Coronary artery (tissue), 2 donors: ENCODE measurements at places on chromosomes 1 and 21.

GRCh38 chr1:83931658-83932253 lies 67.2 kb downstream of the TTLL7 start:
- DNase-seq = no peak

- DNase-seq = no peak
Observed at GRCh38 chr1:242405947-242406346, 118.5 kb downstream of the PLD5 start.

DNA sequence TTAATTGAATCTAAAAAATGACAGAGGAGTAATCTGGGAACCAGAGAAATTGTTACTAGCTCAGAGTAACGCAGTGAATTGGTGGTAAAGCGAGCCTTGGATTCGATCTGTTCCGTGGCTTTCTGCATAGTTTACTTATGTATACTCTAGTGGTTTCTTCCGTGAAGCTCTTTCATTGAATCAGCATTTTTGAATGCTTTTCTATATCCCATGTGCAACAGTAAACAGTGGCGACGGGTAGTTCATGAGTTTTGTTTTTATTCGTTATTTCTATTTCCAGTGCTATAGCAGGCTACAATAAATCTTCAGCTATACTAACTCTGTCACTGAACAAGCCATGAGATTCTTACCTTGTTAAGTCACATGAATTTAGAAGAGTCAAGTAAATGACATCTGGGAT lies 14.5 kb upstream of the MAP3K7CL start:
- no peak for DNase-seq

- no peak for DNase-seq
Observed at GRCh38 chr1:5388622-5389021, 603.6 kb downstream of the NPHP4 start.

DNA sequence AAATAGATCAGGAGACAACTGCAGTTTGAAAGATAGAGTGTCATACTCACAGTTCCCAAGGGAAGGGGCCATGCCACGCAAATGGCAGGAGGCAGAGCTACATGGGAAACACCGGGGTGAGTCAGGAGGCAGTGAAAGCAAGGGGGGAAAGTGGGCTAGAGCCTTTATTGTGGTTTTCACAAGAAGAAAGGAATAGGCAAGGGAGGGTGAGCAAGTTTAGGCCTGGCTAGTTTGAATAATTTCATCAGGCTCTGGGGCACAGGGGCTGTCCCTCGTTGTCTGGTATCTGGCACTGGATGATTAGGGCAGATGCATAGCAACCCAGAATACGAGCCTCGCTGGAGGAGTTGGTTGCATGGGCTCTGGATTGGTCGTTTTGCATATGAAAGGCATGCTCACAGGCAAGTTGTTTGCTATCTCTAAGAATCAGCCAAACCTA lies 17.0 kb upstream of the ITLN2 start:
- no peak for DNase-seq

DNA sequence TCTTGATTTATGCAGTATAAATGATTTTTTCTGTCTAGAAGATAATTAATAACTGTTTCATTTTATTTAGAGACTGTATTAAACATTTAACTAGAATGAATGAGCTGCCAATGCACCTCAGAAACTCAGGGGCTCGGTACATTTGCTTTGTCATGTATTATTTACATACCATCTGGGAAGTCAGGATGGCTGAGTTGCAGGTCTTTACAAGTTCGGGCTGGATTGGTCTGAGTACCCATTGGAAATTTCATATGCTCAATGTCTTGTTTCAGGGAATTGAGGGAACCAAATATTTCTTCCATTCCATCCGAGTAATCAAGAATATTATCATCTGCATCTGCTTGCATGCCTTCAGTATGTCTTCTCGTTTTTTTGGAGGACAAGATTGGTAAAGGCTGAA lies 221.7 kb downstream of the COL11A1 start:
- DNase-seq = no peak

GRCh38 chr1:212256369-212256768 lies 28.8 kb upstream of the PPP2R5A start:
- DNase-seq = no peak

GRCh38 chr1:31927661-31927980 lies 10.5 kb downstream of the PTP4A2 start:
- DNase-seq = no peak

- DNase-seq = peak; percentile 68
Observed at GRCh38 chr1:227780101-227781044, 35.1 kb upstream of the PRSS38 start.

DNA sequence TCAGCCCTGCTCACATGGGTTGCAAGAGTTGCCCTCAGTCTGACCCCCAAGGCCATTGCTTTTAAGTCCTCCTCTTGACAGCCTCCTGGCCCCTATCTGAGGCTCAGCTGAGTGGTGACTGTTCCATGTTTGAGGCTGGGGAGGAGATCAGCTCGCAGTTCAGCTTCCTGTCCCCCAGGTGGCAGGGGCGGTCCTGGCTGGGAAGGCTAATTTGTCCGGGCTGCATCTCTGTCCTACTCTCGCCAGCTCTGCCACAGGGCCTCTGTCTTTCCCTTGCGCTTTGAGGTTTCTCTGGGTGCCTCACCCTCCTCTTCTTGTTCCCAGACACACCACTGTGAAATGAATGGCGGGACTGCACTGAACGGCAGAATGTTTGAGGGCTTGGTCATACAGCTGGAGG lies 157.3 kb downstream of the KCNJ6 start:
- no peak for DNase-seq

DNA sequence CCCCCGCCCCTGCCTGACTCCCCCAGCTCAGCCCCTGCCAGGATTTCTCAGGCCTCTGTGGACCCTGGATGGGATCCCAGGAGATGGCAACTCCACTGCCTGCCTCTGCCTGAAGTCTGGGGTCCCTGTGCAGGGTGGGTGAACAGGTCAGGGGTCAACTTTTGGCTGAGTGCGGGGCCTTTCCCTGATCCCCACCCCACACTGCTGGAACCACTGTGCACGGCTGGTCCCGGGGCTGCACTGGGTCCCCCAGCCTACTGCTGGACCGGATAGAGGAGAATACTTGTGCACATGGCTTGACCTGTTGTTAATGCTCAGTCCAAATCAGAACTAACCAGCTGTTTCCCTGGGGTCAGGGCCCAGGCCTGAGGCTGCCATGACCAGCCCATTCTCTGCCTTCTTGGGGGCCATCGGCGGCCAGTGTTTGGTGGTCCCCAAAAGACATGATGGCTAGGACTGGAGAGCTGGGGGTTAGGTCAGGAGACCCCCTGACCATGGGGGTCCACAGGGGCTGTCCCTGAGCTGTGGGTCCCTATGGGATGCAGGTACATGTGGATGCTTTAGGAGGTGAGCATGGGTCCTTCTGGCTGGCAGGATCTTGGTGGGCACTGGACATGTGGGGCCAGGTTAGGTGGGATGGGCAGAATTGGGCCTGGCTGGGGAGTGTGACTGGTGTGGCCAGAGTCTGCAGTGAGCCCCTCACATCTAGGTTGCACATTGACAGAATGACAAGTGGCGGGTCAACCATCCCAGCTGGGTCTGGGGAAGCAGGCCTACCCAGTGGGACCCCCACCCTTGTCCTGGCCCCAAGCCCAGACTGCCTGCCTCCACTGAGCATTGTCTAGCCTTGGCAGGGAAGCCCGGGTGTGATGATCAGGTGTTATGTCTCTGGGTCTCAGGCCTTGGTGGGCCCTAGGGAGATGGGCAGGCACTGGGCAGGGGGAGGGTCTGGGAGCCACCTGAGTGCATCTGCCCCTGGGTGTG lies 19.0 kb upstream of the ZNF678 start:
- no peak for DNase-seq

DNA sequence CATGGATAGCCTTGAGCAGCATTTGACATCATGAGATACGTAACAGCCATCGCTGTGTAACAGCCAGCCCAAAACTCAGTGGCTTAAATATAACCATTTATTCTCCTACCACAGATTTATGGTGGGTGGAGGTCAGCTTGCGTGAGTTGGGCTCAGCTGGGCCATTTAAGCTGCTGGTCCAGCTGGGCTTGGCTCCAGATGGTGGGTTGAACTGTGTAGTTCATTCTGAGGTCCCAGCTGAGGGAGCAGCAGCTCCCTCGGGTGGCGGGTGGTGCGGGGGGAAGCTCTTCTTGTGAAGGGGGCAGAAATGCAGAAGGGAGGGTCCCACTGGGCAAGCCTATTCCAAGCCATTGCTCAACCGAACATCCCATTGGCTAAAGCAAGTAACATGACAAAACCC lies 75.9 kb downstream of the IGSF21 start:
- DNase-seq = no peak

DNA sequence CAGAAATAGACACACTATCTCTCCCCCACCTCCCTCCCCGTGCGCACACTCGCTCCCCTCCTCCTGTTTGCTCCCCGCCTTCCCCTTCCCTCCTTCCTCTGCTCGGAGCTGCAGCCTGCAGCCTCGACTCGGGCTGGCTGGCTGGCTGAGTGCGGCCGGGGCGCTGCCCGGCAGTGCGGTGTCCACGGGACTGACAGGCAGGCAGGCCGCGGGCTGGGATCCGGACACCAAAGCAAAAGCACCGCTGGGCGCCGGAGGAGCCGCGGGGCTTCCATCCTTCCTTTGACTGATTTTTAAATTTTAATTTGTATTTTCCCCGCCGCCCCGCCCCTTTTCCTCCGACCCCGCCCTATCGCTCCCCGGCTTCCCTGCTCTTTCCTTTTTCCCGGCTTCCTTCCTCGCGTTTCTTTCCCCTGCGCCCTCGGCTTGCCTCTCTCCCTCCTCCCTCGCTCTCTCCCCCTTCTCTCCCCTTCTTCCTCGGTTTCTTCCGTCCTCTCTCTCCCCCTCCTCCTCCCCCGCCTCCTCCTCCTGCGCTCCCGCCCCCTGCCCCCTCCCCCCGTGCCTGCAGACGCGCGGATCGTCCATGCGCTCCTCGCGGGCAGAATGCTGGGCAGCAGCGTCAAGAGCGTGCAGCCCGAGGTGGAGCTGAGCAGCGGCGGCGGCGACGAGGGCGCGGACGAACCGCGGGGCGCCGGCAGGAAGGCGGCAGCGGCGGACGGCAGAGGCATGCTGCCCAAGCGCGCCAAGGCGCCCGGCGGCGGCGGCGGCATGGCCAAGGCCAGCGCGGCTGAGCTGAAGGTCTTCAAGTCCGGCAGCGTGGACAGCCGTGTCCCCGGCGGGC lies 109.4 kb downstream of the NAV1 start:
- no peak for DNase-seq

GRCh38 chr1:226104671-226105121 lies 42.2 kb downstream of the H3-3A start:
- no peak for DNase-seq

DNA sequence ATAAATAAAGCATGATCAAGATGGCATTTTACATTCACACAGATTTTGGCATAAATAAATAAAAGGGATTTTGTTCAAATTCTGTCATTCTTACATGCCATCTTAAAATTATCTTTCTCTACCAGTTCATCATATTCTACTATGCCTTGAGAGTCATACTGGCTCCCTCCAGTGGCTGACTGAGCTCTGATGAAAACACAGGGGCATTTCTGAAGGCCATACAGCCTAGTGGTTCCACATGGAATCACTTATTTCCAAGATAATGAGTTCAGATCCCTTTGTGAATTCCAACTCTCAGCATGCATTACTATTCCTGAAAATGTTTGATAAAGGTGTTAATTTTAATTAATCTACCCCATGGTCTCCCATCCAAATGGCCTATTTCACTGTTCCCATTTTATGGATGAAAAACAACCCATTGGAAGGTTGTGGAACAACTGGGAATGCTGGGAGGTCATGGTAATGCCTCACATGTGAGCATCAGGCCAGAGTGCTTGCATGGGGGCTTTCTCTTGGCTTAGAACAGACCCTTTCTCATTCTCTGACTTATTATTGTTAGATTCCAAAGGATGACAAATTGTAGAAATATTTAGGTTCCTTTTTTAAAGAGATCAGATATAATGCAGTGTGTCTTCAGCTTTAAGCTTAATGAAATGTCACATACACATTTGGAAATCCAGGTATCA lies 622.4 kb upstream of the PKN2 start:
- DNase-seq = no peak

- no peak for DNase-seq
Observed at GRCh38 chr1:203075236-203076030, 10.4 kb downstream of the MYOG start.

DNA sequence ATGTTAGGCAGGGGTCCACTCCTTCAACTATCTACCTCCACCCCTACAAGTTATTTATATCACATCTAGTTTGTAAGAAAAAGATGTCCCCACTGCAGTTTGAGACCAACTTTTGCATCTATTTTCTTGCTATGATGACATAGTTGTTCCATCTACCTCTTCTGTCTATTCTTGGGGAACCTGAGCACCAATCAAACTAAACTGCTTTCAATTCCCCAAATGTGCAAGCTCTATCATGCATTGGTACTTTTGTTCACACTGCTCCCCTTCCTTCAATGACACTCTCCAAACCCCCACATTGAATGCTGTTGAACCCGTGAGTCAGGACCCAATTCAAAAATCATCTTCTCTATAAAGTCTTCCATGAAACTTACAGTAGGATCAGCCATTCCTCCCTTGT lies 16.0 kb upstream of the FRRS1 start:
- DNase-seq = no peak

DNA sequence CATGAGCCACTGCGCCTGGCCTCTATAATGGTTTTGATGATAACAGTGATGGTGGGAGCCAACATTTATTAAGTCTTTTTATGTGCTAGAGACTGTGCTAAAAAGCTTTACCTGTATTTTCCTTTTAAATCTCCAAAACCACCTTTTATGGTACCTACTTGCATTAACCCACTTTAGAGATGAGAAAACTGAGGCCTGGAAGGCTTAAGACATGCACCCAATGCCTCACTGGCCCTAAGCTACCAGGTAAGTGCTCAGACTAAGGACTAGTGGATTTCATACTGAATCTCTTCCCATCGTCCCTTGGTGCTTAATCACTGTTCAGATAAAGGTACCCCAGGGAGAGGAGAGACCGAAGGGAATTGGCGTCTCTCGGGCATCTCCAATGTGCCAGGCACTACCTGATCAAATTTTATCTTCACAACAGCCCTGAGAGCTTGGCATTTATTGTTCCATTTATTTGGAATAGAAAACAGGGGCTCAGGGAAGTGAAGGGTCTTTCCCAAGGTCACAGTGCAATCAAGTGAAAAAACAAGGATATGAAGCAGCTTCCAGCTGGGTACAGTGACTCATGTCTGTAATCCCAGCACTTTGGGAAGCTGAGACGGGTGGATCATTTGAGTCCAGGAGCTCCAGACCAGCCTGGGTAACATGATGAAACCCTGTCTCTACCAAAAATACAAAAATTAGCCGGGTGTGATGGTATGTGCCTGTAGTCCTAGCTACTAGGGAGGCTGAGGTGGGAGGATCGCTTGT lies 84.2 kb downstream of the LACTBL1 start:
- DNase-seq = no peak

- DNase-seq = no peak
Observed at GRCh38 chr21:44013380-44014088, 1.4 kb downstream of the TRAPPC10 start.

DNA sequence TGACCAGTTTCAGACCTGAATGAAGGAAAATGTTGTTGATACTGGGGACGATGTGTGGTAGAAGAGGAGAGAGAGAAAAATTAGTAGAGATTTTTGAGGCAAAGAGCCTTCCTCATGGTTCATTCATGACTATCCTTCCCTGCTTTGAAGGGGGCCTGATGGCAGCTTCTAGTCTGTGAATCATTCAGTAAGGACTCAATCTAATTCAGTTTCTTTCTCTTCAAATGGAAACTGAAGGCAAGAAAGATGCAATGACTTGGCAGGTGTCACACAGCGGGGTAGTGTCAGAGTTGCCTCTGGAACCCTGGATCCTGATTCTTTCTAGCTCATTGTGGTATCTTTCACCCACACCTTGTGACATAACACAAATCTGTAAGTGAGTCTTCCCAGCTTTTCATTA lies 14.9 kb upstream of the CD5L start:
- no peak for DNase-seq

GRCh38 chr1:200890818-200891773 lies 3.6 kb upstream of the INAVA start:
- no peak for DNase-seq
